ENCODE measurements at places on chromosomes 2 and 18.

DNA sequence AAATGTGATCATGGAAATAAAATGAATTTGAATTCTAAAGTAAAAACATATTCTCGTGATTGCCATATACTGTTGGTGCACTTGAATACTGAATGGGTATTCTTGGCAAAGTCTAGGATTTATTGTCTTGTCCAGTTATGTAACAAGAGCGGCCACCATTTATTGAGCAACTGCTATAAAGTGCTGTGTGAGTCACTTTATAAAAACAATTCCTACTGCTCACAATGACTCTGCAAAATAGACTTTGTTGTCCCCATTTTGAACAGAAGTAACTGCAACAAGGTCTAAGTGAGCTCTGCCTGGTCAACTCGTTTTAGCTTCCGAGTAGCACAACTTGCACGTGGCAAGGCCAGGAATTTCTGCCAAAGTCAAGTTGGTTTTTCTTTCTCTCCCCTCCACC lies 995.6 kb upstream of the FANCL start:
- DNase-seq, result no peak

- no peak for DNase-seq
Measured at GRCh38 chr18:30280861-30281470, 761.6 kb downstream of the DSC3 start.

- no peak for DNase-seq
Measured at GRCh38 chr2:173753441-173753840, 211.7 kb downstream of the SP3 start.

DNA sequence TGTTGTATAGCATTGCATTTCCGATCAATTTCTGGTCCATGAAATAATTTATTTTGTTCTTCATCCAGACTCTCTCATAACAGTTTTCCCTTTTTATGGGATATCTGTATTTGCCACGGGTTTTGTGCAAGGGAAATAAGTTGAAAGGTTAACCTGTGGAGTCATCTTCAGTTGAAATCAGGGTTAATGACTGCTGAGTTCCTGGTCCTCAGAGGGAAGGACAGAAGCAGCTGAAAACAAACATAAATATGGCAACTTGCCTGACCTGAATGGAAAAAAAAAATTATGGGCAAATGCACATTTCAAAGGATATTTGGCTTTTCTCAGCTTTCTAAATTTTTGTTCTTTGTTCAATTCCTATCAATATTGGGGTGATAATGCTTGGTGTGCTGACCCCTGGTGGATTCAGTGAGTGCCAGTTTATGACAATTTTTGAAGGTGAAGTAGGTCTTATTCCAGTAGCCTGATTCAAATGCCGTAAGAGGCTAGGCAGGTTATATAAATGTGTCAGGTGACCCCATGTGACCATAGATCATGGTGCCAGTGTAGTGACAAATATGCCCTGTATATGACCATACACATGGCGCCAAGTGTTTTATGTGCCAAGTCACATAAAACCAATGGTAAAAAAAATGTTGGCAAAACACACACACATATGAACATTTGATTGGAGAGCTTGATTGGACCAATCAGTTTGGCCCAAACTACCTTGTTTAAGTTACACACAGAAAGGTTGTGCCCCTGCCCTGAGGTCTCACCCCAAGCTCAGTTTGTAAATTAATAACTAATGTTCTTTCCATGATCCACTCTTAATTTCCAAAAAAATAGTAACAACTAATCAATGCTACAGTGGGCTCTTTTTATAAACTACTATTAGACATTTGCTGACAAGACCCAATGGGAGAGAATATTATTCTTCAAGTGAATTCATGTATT lies 47.6 kb upstream of the FAM124B start:
- no peak for DNase-seq

- DNase-seq, result no peak
Measured at GRCh38 chr2:43006834-43007543, 214.6 kb upstream of the HAAO start.

- no peak for DNase-seq
Measured at GRCh38 chr18:7568426-7568825, 1.3 kb downstream of the PTPRM start.

DNA sequence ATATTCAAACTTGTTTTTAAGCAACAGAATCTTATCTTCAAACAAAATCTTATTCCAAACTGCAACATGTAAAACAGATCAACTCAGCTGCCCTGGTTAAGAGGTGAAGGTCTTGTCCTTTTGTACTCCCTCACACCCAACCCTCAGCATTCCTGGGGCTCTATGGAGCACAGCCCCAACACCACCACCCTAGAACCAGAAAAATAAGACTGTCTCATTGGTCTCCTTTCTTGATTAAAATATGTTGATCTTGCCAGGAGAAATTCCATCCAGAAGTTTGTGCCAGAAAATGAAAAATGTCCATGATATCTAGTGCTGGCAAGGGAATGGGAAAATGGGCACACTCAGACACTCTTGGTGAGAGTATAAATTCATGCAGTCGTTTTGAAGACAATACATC lies 62.1 kb upstream of the TMEM17 start:
- DNase-seq, result no peak

DNA sequence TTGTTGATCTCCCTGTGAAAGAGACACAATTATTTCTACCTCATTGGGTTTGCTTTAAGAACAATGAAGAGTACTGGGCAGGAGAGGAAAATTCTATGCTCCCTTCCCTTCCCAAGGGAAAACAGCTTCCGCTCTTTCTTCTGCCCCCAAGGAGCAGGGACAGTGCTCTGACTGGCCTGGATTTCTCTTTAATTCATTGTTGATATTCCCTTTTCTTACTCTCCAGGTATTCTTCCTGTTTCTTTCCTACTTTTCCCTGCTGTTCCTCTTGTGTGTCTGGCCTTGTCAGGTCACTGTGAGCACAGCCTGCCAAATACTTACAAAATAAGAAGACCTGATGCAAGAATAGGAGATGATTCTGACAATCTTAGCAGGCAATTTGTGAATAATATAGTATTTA lies 49.6 kb upstream of the SPAG16 start:
- DNase-seq, result no peak

DNA sequence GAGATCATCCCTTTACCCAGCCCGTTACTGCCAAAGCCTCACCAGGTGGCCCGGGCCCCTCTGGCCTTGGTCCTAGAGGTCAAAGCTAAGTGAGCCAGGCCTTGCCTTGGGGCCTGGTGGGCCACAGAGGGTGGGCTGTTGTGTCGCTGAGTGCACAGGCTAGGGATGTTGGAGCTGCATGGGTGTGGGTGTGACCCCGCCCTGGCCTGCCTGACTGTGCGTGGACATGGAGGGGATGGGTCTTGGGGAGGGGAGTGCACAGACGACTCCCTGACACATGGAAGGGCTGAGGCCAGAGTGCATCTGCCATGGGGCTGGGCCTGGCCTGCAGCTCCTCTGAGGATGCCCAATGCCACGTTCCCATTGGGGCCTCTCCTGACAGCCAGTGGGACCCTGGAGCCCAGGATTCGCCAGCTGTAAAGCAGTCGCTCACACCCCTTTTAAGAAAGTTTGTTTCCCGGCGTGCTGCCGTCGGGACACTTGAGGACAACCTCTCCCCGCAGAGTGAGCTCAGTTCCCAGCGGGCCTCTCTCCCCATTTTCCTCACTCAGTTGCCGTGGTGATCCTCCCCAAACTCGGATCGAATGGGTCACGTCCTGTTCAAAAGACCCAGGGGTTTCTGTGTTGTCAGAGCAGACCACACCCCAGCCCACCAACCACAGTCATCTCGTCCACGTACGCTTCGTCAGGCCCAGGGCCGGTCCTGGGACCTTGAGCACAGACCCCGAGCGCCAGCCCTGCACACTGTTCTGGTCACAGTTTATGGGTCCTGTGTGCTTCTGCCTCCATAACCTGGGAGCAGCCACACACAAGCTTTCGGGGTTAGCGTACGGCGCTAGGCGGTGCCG lies 93.5 kb downstream of the NFATC1 start:
- DNase-seq, result no peak

GRCh38 chr2:70145144-70145490 lies 45.7 kb downstream of the C2orf42 start:
- DNase-seq, result no peak

DNA sequence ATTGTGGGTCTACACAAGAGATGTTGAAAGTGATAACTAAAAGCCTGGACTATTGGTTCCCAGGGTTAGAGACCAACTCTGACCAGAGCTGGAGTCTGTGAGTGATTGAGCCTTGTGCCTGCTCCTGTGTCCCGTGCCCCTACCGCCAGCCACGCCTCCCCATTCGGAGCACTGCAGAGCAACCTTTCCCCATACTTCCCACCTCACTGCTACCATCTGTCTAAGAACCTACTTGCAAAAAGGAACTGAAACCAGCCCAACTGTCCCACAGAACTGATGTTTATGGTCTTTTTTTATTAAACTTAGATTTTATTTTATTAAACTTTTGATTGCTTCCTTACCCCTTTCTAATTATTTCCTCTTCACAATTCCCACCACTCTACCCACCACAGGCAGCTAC lies 300.3 kb upstream of the MGAT5 start:
- DNase-seq, result no peak

- no peak for DNase-seq
Measured at GRCh38 chr2:33106115-33106514, 159.4 kb downstream of the LTBP1 start.

DNA sequence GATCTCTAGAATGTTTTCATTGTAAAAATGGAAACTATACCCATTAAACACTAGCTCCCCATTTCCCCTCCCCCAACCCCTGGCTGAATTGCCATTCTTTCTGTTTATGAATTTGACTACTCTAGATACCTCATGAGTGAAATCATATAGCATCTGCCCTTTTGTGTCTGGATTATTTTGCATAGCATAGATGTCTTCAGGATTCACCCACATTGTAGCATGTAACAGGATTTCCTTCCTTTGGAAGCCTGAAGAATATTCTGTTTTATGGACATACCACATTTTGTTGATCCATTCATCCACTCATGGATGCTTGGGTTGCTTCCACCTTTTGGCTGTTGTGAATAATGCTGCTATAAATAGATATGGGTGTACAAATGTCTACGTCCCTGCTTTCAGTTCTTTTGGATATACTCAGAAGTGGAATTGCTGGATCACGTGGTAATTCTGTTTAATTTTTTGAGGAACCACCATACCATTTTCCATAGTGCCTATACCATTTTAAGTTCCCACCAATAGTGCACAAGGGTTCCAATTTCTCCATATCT lies 7.7 kb upstream of the ASB1 start:
- no peak for DNase-seq

DNA sequence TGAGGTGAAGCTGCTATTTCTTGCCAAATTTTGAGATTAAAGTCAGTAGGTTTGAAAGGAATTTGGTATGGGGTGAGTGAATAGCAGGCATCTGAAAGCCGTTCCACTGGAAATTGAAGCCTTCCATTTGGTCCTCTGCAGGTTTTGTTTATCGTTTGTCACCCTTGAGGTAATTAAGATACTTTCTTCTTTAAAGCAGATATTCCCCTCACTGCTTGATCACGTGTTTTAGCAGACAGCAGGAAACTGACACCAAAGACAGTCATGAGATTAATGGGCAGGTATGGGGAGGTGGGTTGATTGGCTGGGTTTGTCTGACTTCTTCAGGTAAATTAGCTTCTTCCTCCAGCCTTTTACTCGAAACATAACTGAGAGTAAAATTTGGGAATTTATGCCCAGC lies 10.7 kb downstream of the LPIN1 start:
- no peak for DNase-seq

- DNase-seq, result no peak
Measured at GRCh38 chr2:156110890-156111289, 221.6 kb downstream of the NR4A2 start.

Data from caudate nucleus (tissue), 63 donors.